ENCODE measurements at places on chromosomes 3 and 15.

DNA sequence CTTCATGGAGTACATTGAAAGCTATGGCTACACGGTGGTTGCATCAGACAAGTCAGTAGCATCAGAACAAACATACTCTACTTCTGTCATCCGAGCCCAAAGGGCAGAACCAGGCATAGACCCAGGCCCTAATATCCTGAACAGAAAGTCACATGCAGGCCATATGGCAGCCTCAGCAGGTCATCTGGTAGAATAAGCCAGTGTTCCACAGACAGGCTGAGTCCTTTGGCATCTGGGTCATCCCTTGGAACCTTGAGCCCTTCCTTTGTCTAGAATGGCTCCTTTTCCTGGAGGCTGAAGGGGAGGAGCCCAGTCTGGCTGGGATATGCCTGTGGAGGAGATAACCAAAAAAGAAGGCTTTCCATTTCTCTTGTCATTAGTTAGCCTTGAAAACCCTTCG, 29.2 kb downstream of the SEMA6D start:
- DNase-seq: no peak

DNA sequence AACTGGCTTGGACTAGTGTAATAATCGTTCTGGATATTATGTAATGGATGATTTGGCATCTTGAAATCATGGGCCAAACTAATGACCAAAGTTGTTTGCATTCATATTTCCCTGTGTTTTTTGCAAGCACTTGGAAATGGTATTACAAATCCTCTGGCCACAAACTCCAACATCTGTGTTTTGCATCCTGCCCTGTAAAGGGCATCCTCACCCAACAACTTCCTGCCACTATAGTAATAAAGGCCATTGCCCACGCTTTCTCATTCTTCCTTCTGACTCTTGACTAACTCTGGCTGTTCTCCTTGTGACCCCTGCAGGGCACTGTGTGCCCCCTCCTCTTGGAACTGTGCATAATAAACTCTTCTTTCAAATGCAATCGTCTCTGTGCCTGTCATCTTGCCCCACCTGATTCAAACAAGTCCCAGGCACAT, 25.4 kb upstream of the PSMD6 start:
- no peak for DNase-seq

DNA sequence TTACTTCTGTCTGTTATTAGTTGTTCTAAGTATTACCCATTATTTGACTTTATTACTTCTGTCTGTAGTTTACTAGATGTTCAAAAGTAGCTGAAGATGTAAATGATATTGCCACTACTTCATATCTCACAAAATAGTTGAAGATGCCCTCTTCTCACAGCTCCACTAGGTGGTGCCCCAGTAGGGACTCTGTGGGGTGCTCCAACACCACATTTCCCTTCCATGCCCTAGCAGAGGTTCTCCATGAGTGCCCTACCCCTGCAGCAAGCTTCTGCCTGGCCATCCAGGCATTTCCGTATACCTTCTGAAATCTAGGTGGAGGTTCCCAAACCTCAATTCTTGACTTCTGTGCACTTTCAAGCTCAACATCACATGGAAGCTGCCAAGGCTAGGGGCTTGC, 80.8 kb downstream of the KCNH8 start:
- DNase-seq: no peak

DNA sequence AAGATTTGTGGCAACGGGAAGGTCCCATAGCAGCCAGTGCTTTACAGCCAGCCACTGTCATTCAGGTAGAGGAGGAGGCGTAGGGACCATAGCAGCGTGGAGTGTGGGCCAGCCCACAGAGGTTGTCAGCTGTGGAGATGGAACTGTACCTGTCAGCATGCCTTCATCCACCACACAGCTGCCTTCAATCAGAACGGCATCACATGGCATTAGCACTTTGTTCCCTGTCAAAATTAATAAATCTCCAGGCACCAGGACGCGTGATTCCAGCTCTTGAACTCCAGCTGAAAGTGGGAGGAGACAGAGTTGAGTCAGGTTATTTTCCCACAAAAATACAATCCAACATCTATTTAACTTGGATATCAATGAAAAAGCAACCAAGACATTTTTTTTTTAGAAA, 84.0 kb downstream of the ATP13A4 start:
- no peak for DNase-seq

GRCh38 chr3:54951405-54951804, 23.5 kb upstream of the LRTM1 start:
- peak; percentile 78 for DNase-seq

DNA sequence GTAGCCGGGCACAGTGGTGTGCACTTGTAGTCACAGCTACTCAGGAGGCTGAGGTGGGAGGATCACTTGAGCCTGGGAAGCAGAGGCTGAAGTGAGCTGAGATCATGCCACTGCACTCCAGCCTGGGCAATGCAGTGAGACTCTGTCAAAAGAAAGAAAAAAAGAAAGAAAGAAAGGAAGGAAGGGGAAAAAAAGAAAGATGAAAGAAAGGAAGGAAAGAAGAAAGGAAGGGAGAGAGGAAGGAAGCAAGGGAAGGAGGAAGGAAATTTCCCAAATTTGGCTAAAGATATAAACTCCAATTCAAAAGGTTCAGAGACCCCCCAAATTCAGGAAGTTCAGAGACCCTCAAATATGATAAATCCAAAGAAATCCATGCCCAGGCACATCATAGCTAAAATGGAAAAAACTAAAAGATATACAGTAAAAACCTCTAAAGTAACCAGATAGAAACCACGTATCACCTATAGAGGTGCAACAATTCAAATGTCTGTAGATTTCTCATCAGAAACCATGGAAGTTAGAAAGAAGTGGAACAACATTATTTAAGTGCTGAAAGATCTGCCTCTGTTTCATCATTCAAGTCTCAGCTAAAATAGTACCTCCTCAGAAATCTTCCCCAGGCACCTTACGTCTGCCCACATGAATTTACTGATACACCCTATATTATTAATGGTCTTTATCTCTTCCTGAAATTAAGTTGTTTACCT, 10.7 kb downstream of the DET1 start:
- DNase-seq: no peak

GRCh38 chr3:25884981-25885380, 95.1 kb downstream of the OXSM start:
- DNase-seq: no peak

- DNase-seq: peak; percentile 97
Observed at GRCh38 chr3:184338511-184338945, 1.1 kb downstream of the FAM131A start.

DNA sequence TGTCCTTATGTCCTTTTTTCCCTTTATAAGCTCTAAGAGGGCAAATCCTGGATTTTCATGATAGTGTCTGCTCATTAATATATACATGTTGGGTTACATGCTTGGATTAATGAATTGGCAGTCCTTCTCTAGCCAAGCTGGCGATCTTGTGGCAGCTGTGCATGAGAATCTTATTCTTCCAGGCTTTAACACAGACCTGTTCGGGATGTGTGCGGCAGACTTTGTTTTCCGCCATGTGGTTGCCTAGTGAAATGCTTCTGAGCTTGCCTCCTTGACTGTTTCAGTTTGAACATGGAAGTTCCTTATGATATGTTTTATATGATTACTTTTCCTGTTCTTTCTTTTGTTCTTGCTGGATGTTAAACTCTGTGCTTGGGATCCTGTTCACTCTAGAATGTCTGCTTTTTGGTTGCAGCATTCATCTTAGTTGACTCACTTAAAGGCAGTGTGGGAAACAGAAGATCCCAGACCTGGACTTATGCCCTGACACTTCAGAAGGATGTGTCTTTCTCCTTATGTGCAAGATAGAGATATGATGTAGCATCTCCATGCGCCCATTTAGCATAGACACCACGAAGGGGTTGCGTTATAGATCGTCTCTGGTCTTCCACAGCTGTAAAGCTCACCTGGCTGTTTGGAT, 7.2 kb downstream of the CHCHD6 start:
- no peak for DNase-seq

DNA sequence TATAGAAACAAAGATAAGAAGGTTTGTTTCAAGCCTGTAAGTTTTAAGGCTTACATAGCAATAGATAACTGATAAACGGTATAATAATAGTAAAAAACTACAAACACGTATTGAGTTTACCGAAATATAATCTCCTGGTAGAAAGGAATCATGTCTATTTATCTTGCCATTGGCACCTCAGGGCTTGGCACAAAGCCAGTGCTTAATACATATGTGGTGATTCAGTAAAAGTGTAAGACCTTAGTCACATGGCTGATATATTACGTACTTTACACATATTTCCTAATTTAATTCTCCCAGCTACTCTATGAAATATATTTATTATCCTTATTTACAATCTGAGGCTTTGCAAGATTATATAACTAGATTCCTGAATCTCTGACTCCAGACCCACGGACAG, 32.0 kb upstream of the SLCO3A1 start:
- DNase-seq: no peak

GRCh38 chr3:35635407-35635806, 3.9 kb upstream of the ARPP21 start:
- no peak for DNase-seq

GRCh38 chr3:194384156-194384555, 14.6 kb upstream of the LRRC15 start:
- peak; percentile 47 for DNase-seq

- DNase-seq: no peak
Observed at GRCh38 chr3:57130571-57131209, 34.5 kb downstream of the IL17RD start.

DNA sequence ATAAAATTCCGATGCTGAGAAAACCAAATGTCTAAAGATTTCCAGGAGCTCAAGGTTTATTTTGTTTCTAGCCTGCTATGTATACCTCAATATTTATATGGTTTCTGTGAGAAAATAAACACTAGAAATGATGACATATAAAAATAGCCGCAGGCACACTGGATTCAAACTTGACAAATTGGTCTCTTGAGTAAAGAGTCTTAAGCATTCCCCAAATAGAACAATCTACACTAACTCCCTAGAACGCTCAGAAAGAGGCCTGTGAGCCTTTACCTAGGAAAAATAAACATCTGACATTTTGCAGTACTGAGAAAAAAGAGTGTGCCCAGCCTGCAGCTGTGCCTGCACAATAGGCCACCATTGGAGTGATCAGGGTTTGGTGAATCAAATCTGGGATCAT, 75.2 kb downstream of the NEK10 start:
- DNase-seq: no peak

GRCh38 chr15:80011596-80011995, 40.6 kb upstream of the BCL2A1 start:
- no peak for DNase-seq

- DNase-seq: no peak
Observed at GRCh38 chr15:98763179-98763578, 114.8 kb downstream of the IGF1R start.

- peak; percentile 78 for DNase-seq
Observed at GRCh38 chr15:72319360-72319984, 485 bp downstream of the CELF6 start.

DNA sequence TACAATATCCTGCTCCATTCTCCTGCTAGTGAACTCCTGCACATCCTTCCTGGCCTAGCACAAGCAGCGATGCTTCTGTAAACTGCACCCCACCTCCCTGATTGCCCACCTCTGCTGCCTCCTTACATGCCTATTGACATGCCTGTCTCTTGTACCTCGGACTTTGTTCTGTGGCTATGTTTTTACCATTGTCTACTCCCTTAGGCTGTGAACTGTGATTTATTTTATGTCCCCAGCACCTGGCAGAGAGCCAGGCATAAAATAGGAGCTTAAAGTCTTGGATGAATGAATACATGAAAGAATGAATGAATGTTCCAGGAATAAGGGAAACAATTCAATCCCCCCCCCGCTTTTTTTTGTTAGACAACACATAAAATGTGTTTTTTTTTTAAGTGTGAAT, 210.0 kb downstream of the MYRIP start:
- DNase-seq: no peak

DNA sequence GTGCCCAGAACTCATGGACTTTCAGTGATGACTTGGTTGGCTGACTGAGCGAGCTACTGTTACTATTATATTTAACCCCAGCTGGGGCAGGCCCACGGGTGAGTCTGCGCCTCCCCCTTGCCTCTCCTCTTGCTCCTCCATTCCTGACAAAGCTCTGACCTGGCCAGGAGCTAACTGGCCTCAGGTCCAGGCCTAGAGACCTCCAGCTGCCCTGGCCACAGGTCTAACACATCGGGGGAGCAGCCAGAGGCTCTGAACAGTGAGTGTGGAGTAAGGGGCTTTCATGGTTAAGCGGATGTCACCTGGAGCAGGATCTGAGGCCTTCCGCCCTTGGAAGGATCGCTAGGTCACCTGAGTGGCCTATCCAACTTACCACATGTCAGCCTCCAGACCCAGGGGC, 96.3 kb upstream of the HERC1 start:
- no peak for DNase-seq

- no peak for DNase-seq
Observed at GRCh38 chr3:189142527-189142926, 29.2 kb upstream of the TPRG1 start.

DNA sequence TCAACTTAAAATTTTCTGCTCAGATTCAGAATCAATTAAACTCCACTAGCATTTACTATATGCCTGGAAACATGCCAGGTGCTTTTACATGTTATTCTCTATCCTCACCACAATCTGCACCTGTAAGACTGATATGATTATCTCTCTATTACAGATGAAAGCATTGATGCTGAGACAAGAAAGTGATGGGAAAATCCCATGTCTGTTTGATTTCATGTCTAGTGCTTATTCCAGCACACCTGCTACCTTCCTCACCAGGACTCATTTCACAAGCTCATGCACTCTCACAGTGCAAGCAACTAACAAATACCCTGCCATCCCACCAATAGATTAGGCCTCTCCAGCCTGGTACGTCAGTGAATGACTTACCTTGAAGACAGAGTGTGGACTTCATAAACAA, 25.0 kb upstream of the BCL6 start:
- no peak for DNase-seq

GRCh38 chr3:41808152-41808551, 153.8 kb downstream of the ULK4 start:
- DNase-seq: no peak

DNA sequence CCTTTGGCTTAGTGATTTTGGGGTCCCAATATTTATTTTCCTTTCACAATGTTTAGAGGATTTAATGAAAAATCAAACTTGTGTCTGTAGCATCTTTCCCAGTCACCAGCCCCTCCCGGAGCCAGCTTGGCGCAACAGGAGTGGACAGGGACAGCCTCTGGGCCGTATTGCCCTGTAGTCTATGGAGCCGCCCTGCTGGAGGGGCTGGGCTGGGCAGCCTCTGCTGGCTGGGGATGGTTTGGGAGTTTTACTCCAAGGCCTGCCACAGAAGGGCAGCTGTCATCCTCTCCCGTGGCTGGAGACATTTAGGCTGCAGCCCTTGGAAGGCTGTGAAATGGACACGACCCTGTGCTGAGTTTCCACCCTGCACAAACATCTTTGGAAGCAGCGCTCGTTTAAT, 89.4 kb upstream of the RGMA start:
- DNase-seq: no peak

DNA sequence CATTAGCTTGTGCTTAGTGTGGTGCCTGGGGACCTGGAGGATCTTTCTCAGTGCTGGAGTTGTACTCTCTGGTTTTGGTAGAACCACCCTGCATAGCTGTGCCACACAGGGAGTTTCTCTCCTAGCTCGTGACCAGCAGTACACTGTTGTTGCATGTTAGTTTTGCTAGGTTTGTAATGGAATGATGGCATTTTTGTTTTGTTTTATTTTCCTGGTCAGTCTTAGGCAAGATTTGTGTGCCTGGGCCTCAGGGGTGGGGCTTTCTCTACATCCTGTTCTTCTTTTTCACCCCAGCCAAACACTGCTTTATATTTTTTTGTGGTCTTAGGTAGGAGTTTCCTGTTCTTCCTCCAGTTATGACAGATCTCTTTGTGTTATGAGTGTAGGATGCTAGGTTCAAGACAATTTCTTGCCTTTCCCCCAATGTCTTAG, 534.5 kb upstream of the KCNMB2 start:
- DNase-seq: no peak
